ENCODE measurements at places on chromosomes 12 and 14. TPM values are rescaled to one million over a fixed set of nuclear protein-coding genes. Genes with fewer than 3 reads are reported as not detected.

The RASAL1 gene
- 0.36 TPM for total RNA-seq

DNA sequence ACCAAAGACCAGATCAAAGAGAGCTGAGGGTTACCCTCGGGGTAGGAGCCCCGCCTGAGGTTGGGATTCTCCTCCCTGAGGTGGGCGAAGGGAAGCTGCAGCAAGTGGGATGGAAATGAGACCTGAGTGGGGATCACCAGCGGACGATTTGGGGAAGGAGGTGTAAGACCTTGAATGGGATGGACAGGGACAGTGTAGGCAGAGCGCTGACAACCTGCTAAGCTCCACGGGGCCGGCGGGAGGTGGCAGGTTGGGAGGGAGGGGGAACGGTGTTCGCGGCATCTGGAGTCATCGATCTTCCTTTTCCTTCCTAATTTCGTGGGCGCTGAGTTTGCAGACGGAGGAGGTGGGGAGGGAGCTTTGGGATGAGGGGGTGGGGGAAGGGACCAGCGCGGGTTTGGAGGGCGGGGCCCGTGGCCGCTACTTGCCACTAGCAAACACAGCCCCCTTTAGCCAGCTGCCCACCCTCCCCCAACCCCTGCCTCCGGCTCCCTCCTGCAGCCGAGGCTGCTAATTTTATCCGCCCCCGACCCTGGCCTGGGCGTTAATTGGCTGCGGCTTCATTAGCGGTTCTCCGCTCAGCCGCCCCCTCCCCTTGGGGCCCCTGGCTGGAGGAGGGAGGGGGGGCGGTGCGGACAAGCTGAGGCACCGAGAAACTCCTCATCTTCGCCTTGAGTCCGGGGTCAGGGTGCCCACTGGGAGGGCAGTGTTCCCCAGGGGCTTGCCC lies 2.8 kb upstream of the SHMT2 start:
- no peak for DNase-seq

The CCDC175 gene
- not detected for total RNA-seq

- no peak for DNase-seq
Measured at GRCh38 chr14:50829489-50830043, 1.4 kb downstream of the NIN start.

- DNase-seq: no peak
Measured at GRCh38 chr14:70942342-70942706, 35.1 kb downstream of the PCNX1 start.

DNA sequence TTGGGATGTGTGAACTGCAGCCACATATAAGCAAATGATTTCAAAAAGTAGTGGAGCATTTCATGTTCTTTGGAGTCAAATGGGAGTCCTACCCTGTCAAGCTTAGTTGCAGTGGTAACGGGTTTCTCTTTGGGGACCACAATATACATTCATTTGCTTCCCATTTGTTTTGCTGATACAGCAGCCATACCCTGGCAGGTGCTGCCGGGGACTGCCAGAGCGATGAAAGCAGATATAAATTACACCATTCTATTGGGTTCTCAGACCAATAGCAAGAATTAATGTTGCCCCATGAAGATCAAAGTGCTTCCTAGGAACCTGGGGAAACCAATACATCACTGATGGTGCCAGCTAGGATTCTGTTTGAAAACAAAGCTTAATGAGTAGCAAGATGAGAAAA lies 1621.5 kb upstream of the FLRT2 start:
- no peak for DNase-seq

DNA sequence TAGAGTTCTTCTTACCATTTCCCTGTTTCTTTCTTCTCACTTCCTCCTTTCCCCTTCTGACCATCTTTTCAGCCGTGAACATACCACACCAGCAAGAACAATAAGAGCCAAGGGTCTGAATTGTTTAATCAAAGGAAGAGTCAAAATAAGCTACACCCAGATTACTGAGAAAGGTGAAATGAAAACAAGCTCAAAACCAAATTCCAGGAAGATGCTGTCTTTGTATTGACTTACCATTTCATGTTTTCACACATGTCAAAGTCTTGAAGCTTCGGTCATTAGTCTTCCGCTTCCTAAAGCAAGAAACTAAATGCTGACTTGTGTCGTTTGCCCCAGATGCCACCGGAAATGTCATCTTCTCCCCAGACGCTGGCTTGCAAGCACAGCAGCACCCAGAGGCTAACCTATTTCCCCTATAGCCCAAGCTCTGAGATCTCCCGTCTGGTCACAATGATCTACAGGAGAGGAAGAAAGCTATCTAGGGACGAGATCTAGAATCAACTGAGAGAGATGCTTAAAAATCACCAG lies 136.5 kb upstream of the AMIGO2 start:
- no peak for DNase-seq

GRCh38 chr14:75279153-75279762 lies 630 bp downstream of the FOS start:
- DNase-seq: peak; percentile 89

- no peak for DNase-seq
Measured at GRCh38 chr12:54565310-54565985, 16.0 kb downstream of the PDE1B start.

DNA sequence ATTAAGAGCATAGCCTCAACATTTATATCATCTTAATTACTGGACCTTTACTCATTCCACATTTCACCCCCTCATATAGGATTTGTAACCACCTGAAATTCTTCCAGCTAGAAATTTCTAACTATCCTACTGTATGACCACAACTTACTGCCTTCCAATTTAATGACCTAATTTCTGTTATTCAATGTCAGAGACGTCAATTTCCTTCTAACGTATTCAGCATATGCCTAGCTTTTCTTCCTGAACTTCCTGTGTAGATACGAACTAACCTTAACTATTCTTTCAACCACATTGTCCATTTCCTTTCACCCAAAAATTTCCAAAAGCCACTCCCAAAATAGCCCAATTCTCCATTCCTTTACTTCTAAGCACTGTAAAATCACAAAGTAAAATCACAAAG lies 108.0 kb downstream of the EEA1 start:
- DNase-seq: no peak

DNA sequence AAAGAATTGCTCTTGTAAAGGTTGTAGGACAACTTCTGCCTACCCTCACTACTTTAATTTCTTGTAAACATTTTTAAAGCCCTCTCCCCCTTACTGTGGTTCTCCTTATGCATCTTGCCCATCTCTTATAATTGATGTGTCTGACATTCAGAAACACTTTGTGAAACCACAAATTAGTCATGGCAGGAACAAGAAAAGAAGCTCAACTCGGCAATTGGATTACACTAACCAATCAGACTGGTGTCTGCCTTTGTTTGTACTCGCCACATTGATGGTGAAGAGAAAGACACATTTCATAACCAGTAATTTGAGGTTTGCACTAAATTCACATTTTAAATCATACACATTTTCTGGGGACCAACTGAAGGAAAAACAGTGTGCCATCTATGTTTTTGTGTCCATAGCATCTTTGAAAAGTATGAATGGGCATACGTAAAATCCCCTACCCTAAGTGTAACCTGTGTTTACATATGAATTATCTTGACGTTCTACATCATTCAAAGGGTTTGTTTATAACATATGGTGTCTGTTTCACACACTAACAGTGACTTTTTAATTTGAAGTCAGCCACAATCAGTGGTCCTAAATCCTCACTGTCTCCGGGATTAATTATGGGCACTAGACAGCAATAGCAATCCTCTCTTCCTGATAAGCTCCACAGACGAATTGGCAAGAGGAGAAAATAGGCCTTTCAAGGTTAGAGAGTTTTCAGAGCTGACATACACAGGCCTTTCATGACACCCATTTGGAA lies 49.9 kb downstream of the OTX2 start:
- no peak for DNase-seq

The CARMIL3 gene
- 0.15 TPM for total RNA-seq

DNA sequence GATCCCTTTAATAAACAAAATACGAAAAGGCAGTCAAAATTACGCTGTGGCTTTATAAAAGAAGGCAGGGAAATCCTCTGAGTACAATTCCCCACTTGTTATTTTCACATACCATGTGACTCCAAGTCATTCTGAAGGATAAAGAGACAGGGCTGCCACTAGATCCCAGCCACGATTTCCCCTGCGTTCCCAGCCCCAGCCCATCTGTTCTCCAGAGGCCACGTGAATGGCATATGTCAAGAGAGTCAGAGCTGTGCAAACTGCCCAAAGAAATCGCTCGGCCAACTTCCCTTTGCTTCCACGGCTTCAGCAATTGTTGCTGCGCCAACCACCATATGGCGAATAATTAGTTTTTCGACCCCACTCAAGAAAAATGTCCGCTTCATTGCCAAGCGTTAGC lies 161.3 kb downstream of the C12orf42 start:
- DNase-seq: no peak

DNA sequence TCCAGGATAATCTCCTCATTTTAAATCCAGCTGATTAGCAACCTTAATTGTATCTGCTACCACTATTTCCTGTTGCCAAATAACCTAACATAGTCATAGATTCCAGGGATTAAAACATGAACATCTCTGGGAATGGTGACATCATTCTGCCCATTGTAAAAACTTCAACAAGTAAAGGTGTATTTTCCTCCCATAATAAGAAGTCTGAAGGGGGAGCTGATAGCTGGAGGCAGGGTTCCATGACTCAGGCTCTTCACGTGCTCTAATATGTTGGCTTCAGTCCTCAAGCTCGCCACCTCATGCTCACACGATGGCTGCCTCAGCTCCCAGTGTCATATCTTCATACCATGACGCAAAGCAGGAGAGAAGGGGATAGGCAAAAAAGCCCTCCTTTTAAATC lies 172.0 kb upstream of the VASH1 start:
- no peak for DNase-seq

Data from ovary (tissue), 10 donors.